ENCODE measurements at places on chromosomes 2 and 18.

DNA sequence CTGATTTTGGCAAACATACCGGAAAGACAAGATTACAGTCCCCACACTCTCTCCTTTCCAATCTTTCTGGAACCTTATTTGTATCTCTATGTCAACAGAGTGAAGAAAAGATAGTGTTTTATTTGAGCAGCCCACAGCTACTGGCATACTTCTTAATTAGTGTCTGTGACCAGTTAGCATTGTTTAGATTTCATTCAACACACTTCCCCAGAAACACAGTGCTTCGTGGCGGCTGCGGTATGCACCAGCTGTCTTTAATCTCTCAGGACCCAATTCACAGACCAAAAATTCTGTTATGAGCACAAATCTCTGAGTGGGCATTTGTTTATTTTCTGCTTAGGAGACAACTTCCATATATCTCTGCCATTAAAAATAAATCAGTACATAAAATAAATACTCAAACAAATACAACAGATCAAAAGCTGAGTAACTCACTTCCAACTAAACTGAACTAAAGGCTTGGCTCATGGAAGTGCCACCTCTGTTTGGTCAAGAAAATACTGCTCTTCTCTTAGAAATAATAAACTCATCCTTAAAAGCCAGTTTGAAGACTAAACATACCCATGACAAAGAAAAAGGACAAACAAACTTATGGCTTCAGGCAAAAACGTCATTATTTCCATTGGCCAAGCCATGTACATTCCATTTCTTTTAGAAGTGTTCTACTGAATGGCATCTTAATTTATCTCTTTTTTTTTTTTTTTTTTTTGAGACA is 392.4 kb downstream of the TXNL1 start:
- no peak for DNase-seq

- DNase-seq = no peak
These were observed 60.0 kb downstream of the TMEM131 start for GRCh38 chr2:97935719-97936161.

DNA sequence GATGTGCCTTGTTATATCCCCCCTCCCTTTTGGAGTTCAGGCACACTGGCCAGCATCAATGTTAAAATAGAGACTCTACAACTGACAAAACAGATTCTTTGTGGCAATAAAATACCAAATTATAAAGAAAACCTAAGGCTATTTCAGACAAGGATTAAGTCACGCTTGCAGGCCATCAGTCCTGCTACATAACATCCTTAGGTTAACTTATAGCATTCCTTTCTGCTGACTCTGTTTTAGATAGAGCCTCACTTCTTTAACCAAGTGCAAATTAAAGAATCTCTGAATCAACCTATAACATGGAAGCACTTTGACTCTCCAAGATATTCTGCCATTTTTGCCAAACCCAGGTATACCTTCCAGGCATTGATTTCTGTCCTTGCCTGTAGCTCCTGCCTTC is 784.6 kb downstream of the RNF144A start:
- DNase-seq = no peak

- no peak for DNase-seq
These were observed 57.2 kb upstream of the LYPD6B start for GRCh38 chr2:148981324-148981723.

DNA sequence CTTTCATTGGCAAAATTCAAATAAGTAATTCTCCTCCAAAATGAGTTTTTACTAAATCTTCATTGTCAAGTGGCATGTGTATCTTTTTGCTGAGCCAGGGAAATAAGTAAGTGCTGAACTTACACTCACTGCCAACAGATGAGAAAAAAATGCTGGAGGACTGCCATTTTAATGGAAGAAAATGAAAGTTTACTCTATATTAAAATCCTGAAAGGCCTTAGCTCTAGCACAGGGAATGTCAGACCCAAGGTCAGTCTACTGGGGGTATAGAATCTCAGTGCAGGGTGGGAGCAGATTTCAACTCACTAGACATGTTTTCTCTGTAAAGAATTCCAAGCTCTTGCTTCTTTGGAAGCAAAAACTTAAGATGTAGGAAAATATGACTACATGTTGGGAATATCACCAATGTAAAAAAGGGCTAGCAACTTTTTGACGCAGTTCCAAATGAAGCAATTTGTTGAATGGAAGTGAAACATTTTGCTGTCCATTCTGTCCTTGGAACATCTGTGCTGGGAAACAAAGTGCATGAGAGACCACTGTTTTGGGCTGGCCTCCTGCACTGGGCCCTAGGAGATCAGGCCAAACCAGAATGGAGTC is 127.0 kb downstream of the ST6GAL2 start:
- DNase-seq = no peak

DNA sequence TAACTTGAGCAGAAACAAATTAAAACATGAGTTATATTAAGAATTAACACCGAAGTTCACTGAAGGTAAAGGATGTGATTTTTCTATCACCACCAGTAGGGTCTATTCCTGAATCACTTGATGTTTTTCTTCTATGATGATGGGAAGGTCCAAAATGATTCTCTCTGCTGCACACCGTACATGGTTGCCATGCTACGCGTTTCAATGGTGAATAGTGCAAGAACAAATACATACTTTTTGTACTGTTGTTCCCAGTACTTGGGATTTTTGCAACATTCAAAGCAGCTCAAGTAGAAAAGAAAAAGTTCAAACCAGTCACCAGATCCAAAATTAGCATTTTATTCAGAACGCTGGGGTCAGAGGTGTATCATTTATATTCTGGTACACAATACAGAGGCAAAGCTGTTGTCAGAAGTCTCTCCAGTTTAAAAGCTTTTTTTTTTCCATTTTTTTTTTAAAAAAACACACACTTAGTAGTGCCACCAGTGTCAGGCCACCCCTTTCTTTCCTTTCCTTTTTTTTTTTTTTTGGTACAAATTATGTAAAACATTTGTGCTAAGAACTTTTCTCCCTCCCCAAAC is 226.2 kb downstream of the CDH2 start:
- no peak for DNase-seq

DNA sequence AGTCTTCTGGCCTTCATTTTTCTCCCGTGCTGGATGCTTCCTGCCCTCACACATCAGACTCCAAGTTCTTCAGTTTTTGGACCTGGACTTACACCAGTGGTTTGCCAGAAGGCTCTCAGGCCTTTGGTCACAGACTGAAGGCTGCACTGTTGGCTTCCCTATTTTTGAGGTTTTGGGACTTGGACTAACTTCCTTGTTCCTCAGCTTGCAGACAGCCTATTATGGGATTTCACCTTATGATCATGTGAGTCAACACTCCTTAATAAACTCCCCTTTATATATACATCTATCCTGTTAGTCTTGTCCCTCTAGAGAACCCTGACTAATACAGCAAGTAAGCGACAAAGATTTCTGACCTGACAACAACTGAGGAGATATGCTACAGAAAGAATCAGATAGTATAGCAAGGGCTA is 7.2 kb downstream of the CDC42EP3 start:
- DNase-seq = no peak

GRCh38 chr2:182499706-182500470 is 73.1 kb upstream of the PDE1A start:
- no peak for DNase-seq

DNA sequence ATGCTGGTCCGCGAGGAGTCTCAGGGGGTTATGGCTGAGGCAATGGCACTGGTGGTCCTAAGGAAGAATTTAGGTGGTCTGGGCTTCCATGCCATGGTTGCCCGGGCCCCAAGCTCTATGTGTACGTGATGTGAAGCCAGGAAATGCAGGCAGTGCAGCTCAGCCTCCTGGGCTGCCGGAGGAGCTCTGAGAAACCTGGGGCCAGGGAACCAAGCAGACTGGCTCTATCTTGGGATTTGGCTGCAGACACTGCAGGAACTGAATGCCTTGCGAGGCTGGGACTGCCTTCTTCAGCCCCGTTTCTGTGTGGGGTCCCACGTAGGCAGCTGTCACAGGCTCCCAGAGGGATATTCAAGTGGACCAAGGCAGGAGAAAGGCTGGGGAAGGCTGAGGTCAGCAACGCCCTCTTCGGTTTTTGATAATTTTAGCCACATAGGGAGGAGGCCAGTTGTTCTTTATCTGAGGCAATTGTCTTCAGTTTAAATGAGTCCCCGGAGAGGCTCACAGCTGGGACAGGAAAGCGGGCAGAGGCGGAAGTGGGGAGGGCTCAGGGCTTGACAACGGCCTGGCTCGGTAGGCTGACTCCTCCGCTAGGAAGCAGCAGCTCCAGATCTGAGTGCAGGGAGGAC is 77.7 kb downstream of the RHOB start:
- no peak for DNase-seq

DNA sequence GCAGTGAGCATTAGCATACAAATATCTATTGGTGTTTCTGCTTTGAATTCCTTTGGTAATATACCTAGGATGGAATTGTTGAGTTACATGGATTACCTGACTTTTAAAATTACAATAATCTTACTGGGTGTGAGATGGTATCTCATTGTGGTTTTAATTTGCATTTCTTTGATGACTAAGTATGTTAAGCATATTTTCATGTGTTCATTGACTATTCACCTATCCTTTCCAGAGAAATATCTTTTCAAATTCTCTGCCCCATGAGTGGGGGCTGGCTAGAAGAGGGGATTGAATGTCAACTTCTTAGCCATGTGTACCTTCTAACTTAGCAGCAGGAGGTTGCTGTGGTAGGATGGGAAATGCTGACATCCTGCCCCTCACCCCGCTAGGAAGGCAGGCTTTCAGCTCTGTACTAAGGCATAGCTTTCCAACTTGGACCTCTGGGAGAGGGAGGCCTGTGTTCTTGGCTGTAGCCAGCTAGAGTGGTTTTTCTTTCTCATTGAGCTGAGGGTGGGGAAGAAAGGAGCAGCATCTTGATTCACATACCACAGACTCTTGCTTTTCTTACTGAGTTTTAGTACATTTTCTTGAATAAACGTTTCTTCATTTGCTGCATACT is 63.3 kb upstream of the TTC27 start:
- no peak for DNase-seq

DNA sequence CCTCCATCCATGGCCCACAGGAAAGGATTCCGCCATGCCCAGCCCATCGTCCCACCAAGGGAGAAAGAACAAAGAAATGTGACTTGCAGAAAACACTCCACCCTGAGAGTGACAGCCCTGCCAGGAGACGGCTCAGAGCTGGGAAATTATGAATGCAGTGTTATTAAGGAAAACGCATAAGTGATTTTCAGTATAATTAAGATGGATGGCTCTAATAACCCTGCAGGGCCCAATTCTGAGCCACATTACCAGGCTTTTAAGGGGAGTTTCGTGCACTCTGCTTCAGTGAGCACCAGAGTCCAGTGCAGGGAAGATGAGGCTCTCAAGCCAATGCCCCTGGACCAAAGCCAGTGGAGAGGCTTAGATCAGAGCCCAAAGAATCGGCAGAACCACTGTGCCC is 10.6 kb upstream of the TEX51 start:
- DNase-seq = no peak

- no peak for DNase-seq
These were observed 493.9 kb upstream of the PIK3C3 start for GRCh38 chr18:41461114-41461513.

GRCh38 chr2:168545439-168546082 is 89.5 kb downstream of the CERS6 start:
- no peak for DNase-seq

GRCh38 chr2:34001557-34001956 is 402.5 kb upstream of the FAM98A start:
- DNase-seq = no peak

- DNase-seq = no peak
These were observed 10.1 kb upstream of the LRPPRC start for GRCh38 chr2:44005846-44006245.

GRCh38 chr2:94994914-94995552 is 30.5 kb upstream of the MAL start:
- no peak for DNase-seq

DNA sequence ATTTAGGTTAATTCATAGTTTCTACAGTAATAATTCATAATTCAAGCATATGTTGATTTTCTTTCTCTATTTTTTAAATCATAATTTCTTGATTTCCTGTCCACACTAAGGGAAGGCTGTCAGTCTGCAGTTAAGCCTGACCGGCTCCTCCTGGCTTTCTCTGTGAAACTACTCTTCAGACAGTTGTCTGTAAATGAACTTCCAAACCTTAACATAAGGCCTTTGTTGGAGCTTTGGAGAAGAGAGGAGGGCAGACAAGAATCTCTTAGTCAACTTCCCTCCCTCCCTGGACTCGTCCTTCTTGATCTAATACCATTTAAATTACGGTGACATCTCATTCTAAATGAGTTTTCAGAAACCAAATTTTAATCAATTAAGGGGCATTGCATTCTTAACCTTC is 404.1 kb upstream of the ST6GAL2 start:
- no peak for DNase-seq

- DNase-seq = no peak
These were observed 142.7 kb upstream of the FOSL2 start for GRCh38 chr2:28250006-28250405.

DNA sequence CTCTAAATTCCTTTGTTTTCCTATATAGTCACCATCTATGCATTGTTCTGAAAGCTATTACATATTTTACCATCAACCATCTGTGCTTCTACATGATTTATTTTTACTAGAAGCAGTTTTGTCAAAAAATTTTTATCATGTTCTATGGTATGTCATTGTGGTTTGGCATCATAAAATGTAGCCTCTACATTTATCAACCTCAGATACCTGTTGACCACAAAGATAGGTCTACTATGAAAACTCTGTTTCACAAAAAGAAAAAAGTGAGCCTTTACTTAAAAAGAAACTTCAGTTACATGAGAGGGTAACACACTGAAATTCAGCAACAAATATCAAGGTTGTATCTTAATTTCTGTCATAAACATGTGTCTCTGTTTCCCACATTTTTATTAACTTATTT is 3.7 kb downstream of the BCL2 start:
- DNase-seq = no peak

- DNase-seq = no peak
These were observed 260.7 kb upstream of the SESTD1 start for GRCh38 chr2:179525340-179525739.

GRCh38 chr2:42246562-42246961 is 77.4 kb downstream of the EML4 start:
- DNase-seq = no peak

DNA sequence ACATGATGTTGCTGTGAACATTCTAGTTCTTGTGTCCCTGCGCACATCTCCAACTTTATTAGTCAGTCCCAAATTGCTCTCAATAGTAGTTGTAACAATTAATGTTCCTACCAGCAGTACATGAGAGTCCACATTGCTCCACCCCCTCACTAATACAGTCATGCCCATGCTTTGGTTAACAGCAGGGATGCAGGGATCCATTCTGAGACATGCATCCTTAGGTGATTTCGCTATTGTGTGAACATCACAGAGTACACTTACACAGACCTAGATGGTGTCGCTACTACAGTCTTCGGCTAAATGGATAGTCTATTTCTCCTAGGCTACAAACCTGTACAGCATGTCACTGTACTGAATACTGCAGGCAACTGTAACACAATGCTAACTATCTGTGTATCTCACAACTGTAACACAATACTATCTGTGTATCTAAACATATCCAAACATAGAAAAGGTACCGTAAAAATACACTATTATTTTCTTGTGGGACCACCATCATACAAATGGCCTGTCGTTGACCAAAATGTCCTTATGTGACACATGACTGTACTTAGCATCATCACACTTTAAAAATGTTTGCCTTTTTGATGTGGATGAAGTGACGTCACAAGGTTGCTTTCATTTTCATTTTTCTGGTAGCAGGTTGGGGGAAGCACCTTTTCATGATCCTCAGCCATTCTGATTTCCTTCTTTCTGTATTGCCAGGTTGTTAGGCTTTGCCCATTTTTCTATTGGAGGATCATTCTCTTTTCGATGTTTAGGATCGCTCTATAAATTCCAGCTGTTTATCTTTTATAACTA is 82.9 kb upstream of the RNF152 start:
- no peak for DNase-seq

GRCh38 chr2:236863729-236864126 is 222.0 kb upstream of the COPS8 start:
- DNase-seq = no peak

All from stimulated activated CD8-positive, alpha-beta memory T cell treated with anti-CD3 and anti-CD28 coated beads, Interleukin-12 subunit alpha, Interleukin-12 subunit beta, amount 100 ng/mL, for 4 hours (primary cell).